ENCODE measurements at places on chromosomes 1 and 21.

- DNase-seq: no peak
These were observed 172.4 kb upstream of the IGSF21 start for GRCh38 chr1:17935230-17935629.

DNA sequence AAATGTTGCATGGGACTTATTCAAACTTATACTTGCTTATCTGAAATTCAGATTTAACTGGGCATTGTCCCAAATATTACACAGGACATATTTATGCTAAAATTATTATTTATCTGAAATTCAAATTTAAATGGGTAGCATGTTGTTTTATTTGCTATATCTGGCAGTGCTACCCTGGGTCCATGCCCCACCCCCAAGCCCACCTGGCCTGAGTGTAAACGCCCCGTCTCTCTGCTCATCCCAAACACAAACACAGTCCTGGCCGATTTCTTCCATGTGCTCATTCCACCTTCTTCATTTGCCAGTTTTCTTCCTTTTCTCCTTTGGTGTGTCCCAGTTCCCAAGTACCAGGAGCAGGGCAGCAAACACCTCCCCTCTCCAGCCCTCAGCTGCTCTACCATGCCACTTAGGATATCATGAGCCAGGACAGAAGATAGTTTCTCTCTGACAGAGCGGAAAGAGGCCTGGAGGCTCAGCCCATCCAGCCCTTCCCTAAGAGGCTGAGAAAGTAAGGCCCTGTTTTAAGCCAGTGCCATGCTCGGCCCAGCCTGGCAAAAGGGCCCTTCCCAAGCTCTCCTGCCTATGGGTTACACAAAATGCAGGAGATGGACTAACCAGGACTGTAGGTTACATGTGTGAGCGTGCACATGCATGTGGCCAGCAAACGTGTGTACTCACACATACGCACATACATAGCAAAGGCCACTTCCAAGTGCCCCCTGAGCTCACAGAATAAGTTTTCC, 69.5 kb downstream of the UBE2T start:
- DNase-seq: no peak

DNA sequence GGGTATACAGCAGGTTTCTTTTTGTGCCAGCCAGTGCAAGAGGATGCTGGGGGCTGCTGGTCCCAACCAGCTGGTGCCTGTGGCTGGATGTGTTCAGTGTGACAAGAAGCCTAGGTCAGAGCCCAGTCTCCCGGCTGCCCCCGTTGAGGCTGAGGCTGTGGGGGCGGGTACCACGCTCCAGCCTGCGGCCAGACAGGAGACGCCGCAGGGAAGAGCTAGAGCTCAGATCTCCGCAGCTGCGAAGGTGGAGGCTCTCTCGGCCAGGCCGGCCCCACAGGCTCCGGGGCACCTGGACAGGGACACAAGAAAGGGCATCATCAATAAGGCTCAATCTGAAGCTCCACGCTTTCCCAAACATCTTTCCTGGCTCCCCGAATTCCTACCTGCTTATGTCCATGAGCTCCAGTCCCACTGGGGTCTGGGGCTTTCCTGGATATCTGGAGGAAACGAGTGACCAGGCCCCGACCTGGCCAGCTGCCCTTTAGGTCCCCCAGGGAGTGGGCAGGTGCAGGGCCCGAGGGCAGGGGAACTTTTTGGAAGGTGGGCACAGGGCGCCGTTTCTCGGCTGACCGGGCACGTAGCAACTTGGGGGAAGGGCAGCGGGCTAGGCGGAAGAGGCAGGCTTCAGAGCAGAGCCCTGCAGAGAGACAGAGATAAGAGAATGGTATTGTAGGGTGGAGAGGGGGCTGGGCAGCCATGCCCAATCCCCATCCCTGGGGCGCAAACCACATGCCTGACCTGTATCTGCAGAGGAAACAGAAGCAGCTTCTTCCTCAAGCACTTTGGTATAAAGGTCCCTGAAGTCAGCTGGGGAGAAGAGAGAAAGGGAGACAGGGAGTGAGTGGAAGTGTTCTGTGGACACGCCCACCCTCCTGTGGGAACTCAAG, 7.4 kb downstream of the ENTREP3 start:
- no peak for DNase-seq

GRCh38 chr1:89347296-89347695, 16.6 kb upstream of the GBP6 start:
- no peak for DNase-seq

GRCh38 chr1:196577386-196577785, 30.9 kb downstream of the KCNT2 start:
- DNase-seq: no peak

DNA sequence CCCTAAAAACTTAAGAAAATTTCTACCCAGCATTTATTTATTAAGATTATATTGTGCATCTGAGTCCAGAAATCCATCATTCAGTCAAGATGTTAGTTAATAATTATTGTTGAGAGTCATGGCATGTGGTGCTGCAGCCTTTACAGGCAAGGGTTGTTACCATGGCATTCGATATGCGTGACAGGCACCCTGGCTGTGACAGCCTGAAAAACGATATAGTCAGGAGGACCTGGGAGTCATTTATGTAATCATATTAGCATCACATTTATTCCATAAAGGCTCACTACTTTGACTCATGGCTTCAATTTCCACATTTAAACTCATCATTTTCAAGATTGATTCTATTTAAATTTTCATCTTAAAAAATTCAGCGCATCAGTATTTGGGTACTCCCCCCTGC, 68.0 kb downstream of the CACHD1 start:
- DNase-seq: no peak

- no peak for DNase-seq
These were observed 272.5 kb downstream of the SIPA1L2 start for GRCh38 chr1:232357416-232357815.

- DNase-seq: no peak
These were observed 252.1 kb downstream of the KAZN start for GRCh38 chr1:14850563-14850962.

GRCh38 chr1:50983219-50983802, 13.3 kb downstream of the CDKN2C start:
- DNase-seq: no peak

Data from CD4-positive, alpha-beta T cell treated with Interleukin-15 for 1 hour (primary cell).